Brain (organoid and tissue), 16 donors: ENCODE measurements at places on chromosomes 12 and 14. TPM values are rescaled to one million over a fixed set of nuclear protein-coding genes. Genes with fewer than 3 reads are reported as not detected.

DNA sequence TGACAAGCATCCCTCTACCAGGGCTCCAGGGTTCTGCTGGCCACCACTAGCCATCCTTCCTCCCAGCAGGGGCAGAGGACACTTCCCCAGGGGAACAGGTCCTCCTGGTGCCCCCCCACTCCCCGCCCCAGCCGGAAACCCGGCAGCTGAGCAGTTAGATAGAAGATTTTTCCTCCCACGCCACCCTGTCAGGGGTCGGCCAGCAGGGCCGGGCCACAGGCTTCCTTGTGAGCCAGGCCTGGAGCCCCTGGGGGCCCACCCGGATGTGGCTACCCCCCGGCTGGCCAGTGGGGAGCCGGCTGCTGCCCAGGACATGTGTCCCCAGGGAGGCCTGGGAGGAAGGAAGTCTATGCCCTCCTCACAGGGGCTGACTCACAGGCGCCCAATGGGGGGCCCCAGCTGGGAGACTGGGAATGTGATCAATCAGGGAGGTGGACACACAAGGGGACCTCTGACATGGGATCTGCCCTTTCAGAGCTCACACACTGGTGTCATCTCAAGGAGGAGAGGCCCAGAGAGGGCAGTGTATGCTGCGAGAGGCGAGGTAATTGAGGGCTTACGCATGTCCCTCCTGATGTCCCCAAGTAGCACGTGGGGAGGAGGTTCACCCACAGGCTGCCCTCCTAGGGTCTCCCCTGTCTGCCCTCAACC lies 4.2 kb downstream of the SH2B3 start:
- DNase-seq = no peak

GRCh38 chr14:67411820-67412421 lies at the start of gene PLEK2:
PLEK2 (minus strand) TSS chr14:67412165; CDS start chr14:67412059, 106 bp downstream.
- no peak for DNase-seq

Gene RNASE1
- 358 TPM for polyA plus RNA-seq

DNA sequence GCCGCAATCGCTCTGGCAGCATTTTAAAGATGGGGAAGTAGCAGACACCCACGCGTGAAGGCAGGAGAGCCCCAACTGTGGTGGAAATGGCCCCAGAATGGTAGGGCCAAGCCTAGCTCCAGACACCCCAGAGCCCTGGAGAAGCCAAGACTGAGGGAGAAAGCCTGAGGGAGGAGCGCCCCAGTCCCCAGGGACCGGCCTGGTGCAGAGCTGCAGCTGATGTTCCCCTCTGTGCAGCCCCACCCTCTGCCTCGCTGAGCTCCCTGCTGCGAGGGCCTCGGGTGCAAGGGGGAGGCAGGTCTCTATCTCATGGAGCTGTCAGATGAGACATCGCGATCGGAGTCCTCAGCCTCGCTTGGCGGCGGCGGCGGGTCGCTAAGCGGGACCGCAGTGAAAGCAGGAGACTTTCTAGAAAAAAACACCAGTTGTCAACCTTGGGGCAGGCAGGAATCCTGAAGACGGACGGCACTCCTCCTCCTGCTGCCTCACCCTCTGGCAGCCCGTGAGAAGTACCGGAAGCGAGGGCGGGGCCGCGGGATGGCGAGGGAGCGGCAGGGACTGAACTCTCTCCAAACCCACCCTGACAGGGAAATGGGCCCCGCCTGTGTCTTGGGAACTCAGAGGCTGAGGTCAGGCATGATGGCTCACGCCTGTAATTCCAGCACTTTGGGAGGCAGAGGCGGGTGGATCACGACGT lies 6.0 kb downstream of the GAPDH start:
- no peak for DNase-seq

GRCh38 chr14:90831821-90832220 lies 15.6 kb upstream of the TTC7B start:
- no peak for DNase-seq

- no peak for DNase-seq
Observed at GRCh38 chr14:52457411-52457810, 94.9 kb downstream of the TXNDC16 start.

Gene BAZ1A
- 7.7 TPM for polyA plus RNA-seq

- no peak for DNase-seq
Observed at GRCh38 chr12:13233830-13234641, 37.5 kb downstream of the EMP1 start.

Gene PRB2
- polyA plus RNA-seq = not detected

DNA sequence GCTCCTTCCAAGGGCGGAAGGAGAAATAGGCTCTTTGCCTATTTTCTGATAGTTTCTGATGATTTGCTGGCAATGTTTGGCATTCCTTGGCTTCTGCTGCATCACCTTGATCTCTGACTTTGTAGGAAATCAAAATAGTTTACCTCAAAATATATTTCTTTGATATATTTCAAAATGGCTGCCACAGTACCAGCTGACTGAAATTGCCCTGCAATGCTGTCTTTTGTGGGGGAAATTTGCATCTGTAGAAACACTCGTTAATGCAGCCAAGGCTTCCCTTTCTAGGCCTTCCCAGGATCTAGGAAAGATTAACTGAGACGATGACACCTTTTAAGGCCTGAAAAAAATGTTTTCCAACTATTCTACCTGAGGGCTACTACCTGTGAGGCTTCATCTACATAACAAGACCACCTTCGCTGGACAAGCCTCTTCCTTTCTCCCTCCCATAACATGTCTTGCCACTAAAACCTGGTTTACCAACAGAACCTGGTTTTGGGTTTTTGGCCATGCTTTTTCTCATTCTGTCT lies 212.8 kb upstream of the SSTR1 start:
- no peak for DNase-seq

GRCh38 chr12:122282061-122282460 lies 15.8 kb upstream of the VPS33A start:
- no peak for DNase-seq
